ENCODE measurements at places on chromosomes 4 and X. TPM values are rescaled to one million over a fixed set of nuclear protein-coding genes. Genes with fewer than 3 reads are reported as not detected.

The NDNF gene
- not detected for polyA plus RNA-seq

The CDS1 gene
- not detected for polyA plus RNA-seq

The TCP11X2 gene
- not detected for polyA plus RNA-seq

The PNMA3 gene
- polyA plus RNA-seq = not detected

The ANOS1 gene
- not detected for polyA plus RNA-seq

The HMGN5 gene
- 1.1 TPM for polyA plus RNA-seq

The CT45A1 gene
- not detected for polyA plus RNA-seq

The SEL1L3 gene
- 174 TPM for polyA plus RNA-seq

The BEX5 gene
- polyA plus RNA-seq = 2.0 TPM

The ETDB gene
- not detected for polyA plus RNA-seq

The ADH1C gene
- not detected for polyA plus RNA-seq

The CCKAR gene
- polyA plus RNA-seq = not detected

The MTNR1A gene
- not detected for polyA plus RNA-seq

The PDZD4 gene
- polyA plus RNA-seq = 0.15 TPM

The TRIM61 gene
- polyA plus RNA-seq = 1.9 TPM

The TMEM144 gene
- polyA plus RNA-seq = not detected

The ARHGEF9 gene
- 5.2 TPM for polyA plus RNA-seq

The HSFX1 gene
- polyA plus RNA-seq = not detected

The AKAP4 gene
- not detected for polyA plus RNA-seq

The SRD5A3 gene
- polyA plus RNA-seq = 19.7 TPM

The SNX25 gene
- polyA plus RNA-seq = 24.4 TPM

The VEGFC gene
- not detected for polyA plus RNA-seq

The YY2 gene
- polyA plus RNA-seq = 0.43 TPM

The GPC4 gene
- not detected for polyA plus RNA-seq

The HELT gene
- not detected for polyA plus RNA-seq

The NSDHL gene
- 11.7 TPM for polyA plus RNA-seq

The CBLL2 gene
- polyA plus RNA-seq = not detected

The TMEM31 gene
- polyA plus RNA-seq = not detected
